ENCODE measurements at places on chromosomes 5 and 9.
A peak's percentile ranks its signal among the peaks of the same experiment; 100 is the strongest.

DNA sequence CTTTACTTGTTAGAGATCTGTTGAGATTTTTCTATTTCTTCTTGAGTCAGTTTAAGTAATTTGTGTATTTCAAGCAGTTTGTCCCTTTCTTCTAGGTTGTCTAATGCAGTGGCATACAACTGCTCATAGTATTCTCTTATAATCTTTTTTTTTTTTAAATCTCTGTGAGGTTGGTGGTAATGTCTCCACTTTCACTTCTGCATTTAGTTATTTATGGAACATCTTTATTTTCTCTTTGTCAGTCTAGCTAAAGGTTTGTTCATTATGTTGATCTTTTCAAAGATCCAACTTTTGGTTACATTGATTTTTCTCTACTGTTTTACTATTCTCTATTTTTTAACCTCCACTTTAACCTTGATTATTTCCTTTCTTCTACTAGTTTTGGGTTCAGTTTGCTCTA is 13.8 kb downstream of the FOXE1 start:
- DNase-seq = no peak

DNA sequence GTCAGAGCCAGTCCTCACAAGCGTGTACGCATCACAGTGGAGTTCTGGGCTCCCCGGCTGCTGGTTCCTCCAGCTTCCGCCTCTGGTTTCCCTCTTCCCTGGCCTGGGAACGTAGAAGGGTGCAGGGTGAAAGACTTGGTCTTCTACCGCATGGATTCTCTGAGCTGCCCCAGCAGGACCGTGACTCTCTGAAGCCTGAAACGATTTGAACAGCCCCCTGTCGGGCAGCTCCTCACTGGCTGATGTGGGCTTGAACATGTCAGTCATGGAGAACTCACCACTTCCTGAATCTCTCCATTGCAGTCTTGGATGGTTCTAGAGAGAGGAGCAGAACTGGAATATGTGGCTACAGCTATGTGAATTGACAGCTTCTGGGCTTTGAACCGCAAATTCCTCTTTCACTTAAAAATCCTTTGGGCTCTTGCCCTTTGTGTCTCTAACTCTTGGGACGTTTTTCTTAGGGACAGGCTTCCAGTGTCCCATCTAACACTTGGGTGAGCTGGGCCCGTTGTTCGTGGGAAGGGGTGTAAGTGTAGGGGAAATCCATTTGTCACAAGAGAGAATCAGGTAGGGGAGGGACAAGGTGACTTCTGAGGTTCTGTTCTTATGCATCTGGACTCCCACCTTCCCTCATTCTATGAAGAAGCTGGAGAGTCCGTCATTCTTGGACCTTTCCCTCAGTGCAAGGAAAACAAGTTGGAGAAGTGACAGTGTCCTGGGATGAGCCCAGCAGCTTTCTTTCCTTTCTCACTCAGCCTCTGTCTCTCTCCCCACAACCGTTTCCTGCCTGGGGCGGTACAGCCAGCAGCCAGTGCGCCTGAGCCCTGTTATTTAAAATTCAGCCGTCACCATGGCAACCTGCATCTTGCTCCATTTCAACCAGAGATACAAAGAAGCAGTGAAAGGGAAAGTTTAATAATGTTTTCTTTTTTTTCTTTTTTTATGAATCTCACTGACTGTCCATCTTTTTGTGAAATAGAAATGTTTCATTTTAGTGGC is 84.7 kb downstream of the PTTG1 start:
- DNase-seq = no peak

GRCh38 chr9:113920872-113921271 is 44.8 kb downstream of the ZNF618 start:
- no peak for DNase-seq

DNA sequence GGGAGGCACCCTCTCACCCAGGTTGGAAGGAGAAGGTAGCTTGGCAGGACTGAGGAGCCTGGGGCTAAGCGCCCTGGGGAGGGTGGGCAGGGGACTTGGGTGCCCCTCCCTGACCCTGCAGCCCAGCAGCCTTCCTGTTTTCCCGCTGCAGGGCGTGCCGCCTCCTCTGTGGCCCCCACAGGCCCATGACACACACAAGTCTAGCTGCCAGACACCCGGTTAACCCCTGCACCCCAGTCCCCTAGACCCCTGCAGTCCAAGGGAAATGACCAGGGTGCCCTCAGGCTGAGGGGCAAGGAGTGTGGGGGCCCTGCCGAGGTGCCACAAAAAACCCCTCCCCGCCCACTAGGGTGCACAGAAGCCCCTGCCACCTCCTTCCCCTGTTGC is 33.0 kb downstream of the GOLGA2 start:
- no peak for DNase-seq

DNA sequence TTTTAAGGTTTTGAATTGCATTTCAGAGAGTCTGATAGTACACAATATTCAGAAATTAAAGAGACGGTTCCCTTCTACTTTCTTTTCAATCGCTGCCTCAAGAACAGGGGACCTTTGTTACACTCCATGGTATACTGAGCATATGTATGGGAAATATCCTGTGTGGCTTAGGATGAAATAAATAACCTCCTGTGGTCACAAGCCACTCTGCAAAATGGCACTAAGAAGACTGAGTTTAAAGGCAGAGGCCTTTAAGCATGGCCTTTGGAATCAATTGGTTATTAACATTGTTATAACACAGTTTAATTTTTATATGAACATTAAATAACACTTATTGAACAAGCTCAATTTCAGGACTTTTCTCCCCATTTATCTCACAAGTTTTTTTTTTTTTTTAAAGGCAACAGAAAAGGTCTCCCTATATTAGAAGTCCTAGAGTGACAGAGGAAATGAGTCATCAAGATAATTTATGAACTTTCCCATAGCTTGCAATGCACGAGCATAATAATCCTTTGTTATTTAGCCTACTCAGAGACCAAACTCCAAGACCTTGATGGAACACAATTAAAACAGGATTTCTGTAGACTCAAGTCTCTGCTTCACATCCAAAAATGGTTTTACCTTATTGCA is 341.9 kb downstream of the TMEM167A start:
- no peak for DNase-seq

- no peak for DNase-seq
Observed at GRCh38 chr9:86077276-86077675, 22.1 kb downstream of the GOLM1 start.

DNA sequence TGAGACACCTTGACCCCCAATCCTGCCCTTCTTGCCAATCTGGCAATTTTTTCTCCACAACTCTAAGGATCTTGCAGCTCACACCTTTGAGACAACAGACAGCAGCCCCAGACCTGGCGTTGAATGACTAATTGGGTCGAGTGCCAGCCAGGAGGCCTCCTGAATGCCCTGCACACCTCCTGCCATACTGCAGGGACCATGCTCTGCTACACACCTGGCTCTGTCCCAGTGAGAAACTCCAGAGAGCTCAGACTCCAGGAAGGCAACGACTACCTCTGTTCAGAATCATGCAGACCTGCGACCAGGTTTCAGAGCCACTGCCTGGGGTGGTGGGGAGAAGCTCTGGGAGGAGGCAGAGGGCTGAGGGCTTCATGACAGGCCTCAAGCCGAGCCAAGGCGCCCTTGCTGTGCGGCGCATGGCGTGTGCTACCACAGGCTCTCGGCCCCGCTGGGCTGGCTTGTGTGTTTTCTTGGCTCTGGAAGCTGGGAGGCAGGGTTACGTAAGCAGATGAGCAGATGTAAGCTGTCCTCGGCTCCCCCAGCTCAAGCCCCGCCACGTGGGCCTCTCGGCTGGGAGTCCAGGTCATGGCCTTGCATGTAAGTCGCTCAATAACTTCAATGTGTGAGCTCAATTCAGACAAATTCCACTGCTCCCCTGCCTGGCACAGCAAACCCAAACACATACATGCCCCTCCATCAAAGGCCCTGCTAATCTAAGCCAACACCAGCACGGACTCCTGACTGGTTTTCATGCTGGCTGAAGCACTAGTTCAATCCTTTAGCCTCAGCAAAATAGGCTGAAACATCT is 27.5 kb downstream of the B4GALT1 start:
- DNase-seq = no peak

- DNase-seq = peak; percentile 32
Observed at GRCh38 chr5:126066836-126067235, 356.4 kb upstream of the GRAMD2B start.

GRCh38 chr9:35519692-35520363 is 29.9 kb downstream of the RUSC2 start:
- DNase-seq = no peak

DNA sequence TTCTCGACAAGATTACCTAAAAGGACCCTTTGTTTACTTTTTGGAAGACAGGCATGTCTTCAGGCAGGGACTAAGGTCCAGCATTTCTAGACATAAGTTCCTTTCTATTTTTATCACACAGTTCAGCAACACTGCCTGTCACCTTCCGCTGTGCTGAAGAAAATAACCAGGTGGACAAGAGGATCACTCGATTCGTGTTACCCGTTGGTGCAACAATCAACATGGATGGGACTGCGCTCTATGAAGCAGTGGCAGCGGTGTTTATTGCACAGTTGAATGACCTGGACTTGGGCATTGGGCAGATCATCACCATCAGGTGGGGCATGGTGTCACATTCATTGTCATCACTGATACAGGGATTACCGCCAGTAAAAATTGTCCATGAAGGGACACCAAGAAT is 85.6 kb upstream of the PLPP6 start:
- no peak for DNase-seq

DNA sequence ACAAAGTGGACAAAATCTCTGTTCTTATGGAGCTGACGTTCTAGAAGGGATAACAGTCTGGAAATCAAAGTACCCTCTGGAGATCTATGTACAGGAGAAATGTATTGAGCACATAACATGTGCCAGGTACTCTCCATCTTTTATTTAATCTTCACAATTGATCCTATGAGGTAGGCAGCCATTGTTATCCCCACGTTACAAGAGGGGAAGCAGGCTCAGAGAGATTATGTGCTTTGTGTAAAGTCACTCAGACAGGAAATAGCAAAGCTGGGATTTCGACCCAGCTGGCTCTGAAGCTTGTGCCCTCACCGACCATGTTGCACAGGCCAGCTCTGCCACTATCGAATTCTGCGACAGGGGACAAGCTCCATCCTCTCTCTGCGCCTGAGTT is 21.5 kb downstream of the PDGFRB start:
- DNase-seq = no peak

- DNase-seq = no peak
Observed at GRCh38 chr9:79312686-79313421, 258.9 kb upstream of the TLE4 start.

DNA sequence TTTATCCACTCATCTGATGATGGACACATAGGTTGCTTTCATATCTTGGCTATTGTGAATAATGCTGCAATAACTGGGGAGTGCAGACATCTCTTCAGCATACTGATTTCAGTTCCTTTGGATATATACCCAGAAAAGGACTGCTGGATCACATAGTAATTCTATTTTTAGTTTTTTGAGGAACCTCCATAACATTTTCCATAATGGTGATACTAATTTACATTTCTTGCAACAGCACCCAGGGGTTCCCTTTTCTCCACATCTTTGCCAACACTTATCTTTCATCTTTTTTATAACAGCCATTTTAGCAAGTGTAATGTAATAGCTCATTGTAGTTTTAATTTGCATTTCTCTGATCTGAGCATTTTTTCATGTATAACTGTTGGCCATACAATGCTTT is 34.1 kb upstream of the NR4A3 start:
- peak; percentile 34 for DNase-seq

DNA sequence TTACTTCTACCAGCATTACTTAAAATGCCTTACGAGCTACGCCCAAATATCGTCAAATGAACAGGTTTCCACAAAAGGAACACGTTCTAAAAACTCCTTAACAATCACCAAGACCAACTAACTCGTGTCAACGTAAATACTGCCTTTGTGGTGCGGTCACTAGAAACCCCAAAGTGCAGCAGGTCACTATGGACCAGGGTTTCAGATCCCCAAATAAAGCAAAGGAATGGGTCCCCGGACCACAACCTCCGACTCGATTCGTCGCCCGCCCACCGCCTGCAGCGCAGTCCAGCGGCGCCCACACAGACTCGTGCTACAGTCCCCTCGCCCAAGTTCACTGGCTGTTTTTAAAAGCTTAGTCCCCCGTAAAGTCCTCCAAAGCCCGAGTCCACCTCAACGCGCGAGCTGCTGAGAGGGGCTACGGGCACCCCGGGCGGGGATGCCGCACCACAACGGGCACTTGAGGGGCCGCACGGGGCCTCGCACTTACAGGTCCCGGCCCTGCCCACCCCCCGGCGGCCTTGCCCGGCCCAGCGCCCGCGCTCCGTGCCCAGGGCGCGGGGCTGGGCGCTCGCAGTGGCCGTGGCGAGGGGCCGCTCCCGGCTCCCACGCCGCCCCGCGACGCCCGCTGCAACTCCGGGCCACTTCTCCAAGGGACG is 1.1 kb downstream of the NFIB start:
- DNase-seq = no peak

DNA sequence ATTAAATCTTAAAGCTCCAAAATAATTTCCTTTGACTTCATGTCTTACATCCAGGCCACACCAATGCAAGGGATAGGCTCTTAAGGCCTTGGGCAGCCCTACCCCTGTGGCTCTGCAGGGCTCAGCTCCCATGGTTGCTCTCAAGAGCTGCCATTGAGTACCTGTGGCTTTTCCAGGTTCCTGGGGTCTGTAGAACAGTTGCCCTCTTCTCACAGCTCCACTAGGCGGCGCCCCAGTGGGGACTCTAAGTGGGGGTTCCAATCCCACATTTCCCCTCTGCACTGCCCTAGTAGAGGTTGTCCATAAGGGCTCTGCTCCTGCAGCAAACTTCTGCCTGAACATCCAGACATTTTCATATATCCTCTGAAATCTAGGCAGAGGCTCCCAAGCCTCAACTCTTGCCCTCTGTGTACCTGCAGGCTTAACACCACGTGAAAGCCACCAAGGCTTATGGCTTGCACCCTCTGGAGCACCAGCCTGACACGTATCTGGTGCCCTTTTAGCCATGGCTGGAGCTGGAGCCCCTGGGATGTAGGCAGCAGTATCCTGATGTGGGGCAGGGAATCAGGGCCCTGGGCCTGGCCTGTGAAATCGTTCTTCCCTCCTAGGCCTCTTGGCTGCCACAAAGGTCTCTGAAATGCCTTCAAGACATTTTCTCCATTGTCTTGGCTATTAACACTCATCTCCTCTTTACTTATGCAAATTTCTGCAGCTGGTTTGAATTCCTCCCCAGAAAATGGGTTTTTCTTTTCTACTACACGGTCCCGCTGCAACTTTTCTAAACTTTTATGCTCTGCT is 185.1 kb downstream of the SMARCA2 start:
- DNase-seq = no peak

- no peak for DNase-seq
Observed at GRCh38 chr9:14924230-14925219, 14.3 kb upstream of the FREM1 start.

Measured in HL-60 (cell line).